ENCODE measurements at places on chromosomes 11 and 22.
A peak's percentile ranks its signal among the peaks of the same experiment; 100 is the strongest.

DNA sequence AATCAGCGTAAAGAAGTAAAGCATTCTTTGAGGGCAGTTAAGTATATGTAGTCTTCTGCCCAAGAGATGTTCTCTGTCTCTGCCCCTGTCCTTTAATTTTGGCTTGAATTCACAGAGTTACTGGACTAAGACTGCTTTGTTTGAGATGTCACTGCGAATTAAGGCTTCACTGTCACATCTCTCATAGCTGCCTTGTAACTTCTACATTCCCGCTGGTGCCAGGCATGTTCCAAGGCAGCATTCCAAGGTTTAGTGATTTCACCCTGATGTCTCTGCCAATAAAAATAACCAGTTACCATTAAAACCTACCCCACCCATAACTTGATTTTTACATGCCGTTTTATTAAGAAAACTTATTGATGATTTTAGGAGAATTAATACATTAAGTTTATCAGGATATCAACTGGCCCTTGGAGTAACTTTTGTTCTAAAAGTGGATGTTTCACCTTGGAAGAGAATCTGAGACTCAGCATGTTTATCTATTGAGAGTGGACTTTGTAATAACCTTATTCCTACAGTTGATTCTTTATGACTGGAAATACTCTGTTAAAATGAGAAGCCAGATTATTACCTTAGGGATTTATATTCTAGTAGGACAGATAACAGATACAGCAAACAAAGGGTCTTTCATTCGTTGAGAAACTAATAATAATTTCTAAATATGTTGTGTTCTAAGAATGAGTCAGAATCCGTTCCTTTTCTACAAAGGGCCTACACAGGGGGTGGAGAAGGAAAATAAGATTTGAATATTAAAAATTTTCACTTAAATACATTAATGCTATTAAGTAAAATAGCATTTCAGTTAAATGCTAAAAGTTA lies 110.2 kb downstream of the UVRAG start:
- no peak for DNase-seq

DNA sequence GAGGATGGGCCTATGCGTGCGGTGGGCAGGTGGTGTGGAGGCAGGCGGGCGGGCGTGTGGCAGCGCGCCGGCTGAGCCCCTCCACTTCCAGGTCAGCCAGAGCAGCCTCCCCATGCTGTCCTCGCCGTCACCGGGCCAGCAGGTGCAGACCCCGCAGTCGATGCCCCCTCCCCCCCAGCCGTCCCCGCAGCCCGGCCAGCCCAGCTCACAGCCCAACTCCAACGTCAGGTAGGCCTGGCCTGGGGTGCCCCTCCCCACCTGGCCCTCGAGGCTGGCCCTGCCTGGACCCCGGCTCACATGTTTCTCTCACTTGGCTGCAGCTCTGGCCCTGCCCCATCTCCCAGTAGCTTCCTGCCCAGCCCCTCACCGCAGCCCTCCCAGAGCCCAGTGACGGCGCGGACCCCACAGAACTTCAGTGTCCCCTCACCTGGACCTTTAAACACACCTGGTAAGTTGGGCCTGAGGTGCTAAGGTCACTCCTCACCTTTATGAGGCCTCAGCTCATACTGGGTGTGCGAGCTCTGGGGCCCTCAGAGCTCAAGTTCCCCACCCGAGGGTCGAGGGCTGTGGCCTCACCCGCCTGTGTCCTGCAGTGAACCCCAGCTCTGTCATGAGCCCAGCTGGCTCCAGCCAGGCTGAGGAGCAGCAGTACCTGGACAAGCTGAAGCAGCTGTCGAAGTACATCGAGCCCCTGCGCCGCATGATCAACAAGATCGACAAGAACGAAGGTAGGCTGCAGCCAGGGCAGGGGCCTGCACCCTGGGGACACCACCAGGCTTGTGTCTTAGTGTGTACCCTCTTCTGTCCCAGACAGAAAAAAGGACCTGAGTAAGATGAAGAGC lies 75.3 kb downstream of the MED15 start:
- no peak for DNase-seq

DNA sequence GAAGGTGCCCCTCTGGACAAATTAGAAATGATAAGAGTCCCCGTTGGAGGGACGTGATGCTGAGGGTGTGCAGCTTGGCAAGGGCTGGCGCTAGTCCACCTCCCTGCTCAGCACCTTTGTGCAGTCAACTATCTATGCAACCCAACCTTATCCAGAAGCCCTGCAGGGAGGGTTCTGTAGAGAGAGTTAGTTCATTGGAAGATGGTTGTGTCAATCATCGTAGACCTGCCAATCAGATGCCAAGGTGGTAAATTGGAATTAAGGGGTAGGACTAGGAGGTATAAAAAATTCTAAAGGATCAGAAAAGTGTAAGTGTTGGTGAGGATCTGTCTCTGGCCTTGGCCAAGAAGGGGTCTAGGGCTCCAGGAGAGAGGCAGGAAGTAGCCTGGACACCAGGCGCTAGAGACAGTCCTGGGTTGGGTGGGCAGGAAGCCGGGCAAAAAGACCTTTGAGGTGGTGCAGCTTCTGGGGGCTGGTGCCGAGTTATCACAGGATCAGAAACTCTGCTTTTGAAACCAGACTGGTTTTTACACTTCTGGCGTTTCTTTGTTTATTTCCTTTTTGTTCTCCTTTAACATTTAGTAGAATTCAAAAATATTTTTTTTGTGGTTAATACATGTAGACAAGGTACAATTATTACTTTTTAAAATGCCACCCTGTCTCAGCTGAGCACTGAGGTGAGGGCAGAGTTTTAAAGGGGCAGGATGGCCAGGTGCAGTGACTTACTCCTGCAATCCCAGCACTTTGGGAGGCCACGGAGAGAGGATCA lies 1.6 kb downstream of the C1QTNF6 start:
- no peak for DNase-seq

- no peak for DNase-seq
These were observed 6.4 kb upstream of the JAM3 start for GRCh38 chr11:134062265-134063123.

DNA sequence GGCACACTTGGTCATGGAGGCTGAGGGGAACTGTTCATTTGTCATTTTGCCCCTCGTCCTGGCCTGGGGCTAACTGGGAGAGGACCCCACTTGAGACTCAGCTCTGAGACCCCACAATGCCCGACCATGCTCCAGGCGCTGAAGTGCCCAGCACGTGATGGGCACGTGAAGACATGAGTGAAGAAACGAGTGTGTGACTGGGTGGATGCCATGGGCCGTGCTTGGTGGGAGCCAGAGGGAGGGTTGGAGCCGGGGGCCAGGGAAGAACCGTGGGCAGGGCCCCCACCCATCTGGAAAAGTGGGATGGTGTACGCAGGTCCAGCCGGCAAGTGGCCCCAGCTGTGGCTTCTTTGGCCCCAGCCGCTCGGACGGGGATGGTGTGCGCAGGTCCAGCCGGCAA lies 61.1 kb downstream of the WNT7B start:
- no peak for DNase-seq

- no peak for DNase-seq
These were observed 7.3 kb downstream of the NAV2 start for GRCh38 chr11:19719960-19720359.

DNA sequence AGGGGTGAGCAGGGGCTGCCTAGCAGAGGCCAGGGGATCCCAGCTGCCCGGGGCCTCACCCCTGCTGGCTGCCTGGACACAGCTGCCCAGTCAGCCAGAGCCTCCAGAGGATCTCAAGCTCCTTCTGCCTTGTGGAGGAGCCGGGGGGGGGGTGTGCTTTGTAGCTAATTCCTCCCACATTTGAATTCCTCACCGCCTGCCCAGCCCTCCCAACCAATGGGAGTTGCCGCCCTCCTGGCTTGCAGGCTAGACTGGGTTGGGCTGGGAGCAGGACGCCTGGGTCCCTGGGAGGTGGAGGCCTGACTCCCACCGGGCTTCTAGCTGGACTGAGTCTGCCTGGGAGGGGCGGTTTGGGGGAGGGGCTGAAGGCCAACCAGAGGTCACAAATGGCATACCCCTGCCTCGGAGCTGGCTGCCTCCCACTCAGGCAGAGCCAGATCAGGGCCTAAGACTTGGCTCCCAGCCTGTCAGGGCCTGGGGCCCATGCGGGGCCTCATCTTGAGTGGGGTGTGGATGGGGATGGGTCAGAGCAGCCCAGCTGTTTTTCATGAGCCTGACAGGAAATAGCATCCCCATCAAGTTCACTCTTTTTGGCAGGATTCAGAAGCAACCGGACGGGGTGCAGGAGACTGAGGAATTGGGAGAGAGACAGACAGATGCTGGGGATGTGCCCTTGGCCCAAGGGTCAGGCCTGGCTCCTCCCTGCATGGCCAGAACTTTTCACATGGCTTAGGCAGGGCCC lies 29.2 kb upstream of the PDE2A start:
- DNase-seq = no peak

GRCh38 chr11:64799623-64800302 lies 3.3 kb downstream of the MAP4K2 start:
- DNase-seq = no peak

GRCh38 chr11:19713196-19714021 lies 772 bp downstream of the NAV2 start:
- no peak for DNase-seq

GRCh38 chr11:115224551-115224950 lies 279.7 kb downstream of the CADM1 start:
- no peak for DNase-seq

GRCh38 chr11:133153031-133153430 lies 379.3 kb downstream of the OPCML start:
- DNase-seq = no peak

DNA sequence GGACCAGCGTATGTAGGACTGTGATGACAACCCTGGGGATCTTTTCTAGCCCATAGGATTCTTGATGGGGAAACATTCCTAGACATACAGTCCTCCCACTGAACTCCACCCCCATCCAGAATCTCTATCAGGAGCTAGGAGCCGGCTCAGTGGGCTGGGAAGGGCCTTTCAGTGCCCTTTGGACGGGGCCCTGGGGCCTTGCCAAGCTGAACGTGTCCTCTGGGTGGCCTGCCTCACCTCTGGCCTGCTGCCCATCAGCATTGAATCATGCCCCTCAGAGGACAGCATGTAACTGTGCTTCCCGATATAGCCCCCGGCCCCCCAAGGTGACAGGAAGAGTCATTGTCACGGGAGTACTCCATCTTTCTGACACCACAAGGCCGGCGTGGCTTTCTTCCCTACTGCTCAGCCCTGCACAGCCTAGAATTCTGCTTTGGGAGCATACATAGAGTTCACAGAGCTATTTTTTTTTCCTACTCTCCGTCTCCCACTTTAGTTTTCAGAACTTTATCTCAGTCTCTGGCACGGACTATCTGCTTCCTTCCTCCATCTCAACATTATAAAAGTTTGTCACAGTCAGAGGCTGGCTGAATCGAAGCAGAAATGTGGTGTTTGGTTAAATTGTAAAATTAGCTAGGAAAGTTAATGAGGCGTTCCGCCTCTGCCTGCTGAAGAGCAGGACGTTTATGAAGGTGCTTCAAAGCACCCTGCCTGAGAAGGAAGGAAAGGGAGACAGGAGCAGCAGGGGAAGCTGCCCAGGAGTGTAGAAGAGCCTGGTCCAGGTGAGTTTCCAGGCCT lies 111.9 kb downstream of the ZBTB16 start:
- DNase-seq = peak; percentile 84

- no peak for DNase-seq
These were observed 40.5 kb upstream of the FBLN1 start for GRCh38 chr22:45462034-45462655.

GRCh38 chr11:116771935-116772334 lies 852 bp downstream of the BUD13 start:
- no peak for DNase-seq

- no peak for DNase-seq
These were observed 109.4 kb downstream of the GRIA4 start for GRCh38 chr11:105719073-105719822.

GRCh38 chr11:74388678-74389327 lies 9.4 kb downstream of the PGM2L1 start:
- peak; percentile 19 for DNase-seq

DNA sequence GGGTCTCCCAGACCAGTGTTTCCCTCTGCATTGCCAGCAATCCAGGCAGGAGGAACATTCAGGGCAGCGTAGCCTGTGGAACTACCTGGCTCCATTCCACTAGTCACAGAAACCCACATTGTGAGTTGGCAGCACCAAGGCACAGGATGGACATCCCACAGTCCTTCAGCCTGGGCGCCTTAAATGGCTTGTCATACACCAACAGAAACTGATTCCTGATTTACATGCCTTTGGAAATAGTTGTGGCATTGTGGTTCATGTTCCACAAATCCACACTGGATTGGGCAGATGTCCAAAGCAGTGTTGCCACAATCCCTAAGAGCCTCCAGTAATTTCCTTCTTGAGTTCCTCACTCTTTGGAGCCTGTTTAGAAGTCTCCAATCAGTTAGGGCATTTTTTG lies 225.6 kb downstream of the BLID start:
- no peak for DNase-seq

DNA sequence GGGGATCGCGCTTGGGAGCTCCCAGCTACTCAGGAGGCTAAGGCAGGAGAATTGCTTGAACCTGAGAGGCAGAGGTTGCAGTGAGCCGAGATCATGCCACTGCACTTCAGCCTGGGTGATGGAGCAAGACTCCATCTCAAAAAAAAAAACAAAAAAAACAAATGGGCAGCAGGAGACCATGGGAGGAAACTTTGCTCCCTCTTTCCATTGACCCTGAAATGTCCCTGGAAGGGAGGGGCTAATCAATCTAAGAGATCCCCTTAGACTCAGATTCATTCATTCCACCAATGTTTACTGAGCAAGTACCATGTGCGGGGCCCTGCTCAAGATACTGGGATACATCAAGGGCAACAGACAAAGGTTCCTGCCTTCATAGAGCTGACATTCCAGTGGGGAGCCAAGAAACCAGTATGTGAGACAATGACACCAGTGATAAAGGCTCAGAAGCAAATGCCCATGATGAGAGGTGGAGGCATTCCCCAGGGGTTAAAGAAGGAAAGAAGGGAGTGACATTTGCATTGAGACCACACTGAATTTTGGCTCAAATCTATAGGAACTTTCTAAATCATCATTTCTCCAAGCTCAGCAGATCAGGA lies 37.7 kb upstream of the TFIP11 start:
- no peak for DNase-seq

GRCh38 chr22:42399315-42400271 lies 32.6 kb downstream of the NFAM1 start:
- DNase-seq = no peak

DNA sequence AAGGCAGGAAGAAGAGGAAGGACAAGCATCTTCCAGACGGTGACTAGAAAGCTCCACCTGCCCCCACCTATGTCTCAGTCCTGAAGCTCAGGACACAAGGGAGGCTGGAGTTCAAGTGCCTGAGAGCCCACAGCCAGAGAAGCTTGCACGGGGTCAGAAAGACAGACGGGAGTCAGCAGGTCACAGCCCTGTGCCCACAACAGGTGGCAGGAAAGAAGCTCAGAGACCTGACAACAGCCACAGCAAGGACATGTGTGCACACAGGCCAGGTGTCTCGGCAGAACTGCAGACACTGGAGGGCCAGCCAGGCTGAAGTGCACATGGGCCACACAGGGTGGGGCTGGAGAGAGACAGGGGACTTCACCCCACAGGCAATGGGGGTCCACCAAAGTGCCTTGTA lies 37.2 kb upstream of the MOB2 start:
- DNase-seq = no peak

- no peak for DNase-seq
These were observed 2.4 kb upstream of the GDPD5 start for GRCh38 chr11:75527938-75528735.

Measured in thoracic aorta (tissue), 2 donors.